CD8-positive, alpha-beta memory T cell (primary cell): ENCODE measurements at places on chromosomes 16 and 17. TPM values are rescaled to one million over a fixed set of nuclear protein-coding genes. Genes with fewer than 3 reads are reported as not detected.

GRCh38 chr17:80647746-80648145 lies 103.1 kb downstream of the RPTOR start:
- H3K36me3 ChIP-seq: no peaks in the 10 kb centered on the region
- H3K27me3 ChIP-seq: no peaks in the 10 kb centered on the region
- peaks cover 72% of the 10 kb centered on the region for H3K4me1 ChIP-seq
- H3K4me3 ChIP-seq: no peak overlapping the region
- no peak for DNase-seq

- DNase-seq: no peak
- H3K27ac ChIP-seq: no peak overlapping the region
- no peak overlapping the region for H3K4me3 ChIP-seq
- H3K36me3 ChIP-seq: peaks cover 10% of the 10 kb centered on the region
- no peaks in the 10 kb centered on the region for H3K4me1 ChIP-seq
- no peaks in the 10 kb centered on the region for H3K27me3 ChIP-seq
These were observed 19.7 kb upstream of the C17orf107 start for GRCh38 chr17:4879601-4880000.

Gene KCNG4
- total RNA-seq: not detected

Gene RPL38
- 1,457 TPM for total RNA-seq

DNA sequence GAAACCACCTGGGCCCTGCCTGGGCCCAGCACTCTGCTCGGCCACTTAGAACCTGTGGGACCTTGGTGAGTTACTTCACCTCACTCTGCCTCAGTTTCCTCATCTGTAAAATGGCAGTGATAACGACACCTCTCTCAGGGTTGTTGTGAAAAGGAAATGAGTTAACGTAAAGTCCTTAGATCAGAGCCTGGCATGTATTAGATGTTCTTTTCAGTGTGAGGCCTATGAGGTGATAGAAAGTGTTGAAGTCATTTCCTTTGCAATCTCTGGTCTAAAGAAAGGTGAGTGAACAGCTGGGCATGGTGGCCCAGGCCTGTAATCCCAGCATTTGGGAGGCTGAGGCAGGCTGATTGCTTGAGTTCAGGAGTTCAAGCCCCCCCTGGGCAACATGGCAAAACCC lies 51.7 kb upstream of the LGALS9 start:
- no peak overlapping the region for H3K27ac ChIP-seq
- H3K27me3 ChIP-seq: no peaks in the 10 kb centered on the region

DNA sequence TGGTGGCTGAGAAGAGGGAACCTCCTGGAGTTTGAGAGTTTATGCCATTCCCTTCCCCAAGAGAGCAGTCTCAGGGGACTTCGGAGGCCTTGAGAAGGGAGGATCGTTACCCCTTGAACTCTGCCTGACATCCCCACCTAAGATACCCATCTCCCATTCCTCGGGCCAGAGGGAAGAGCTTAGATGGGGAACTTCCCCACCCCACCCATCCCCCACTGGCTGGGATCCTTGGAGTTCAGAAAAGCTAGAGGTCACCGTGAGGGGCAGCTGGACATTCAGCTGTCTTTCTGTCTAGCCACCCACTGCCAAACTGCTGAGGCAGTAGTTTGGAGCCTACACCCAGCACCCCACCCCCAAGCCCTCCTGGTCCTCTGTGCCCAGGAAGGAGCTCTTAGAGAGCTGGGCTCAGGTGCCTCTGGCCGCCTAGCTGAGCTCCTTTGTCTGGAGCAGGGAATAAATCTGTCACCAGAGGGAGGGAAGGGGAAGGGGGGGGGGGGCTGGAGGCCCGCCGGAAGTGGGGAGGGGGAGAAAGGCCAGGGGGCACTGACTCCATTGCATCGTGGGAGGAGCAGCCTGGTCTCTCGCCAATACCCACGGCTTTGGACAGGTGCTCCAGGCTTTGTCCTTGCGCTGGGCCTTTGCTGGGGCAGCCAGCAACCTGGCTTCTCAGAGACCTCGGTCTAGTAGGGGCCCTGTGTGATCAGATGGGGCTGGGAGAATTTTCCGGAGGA lies 1.0 kb downstream of the HSD11B2 start:
- H3K27me3 ChIP-seq: peaks cover 9% of the 10 kb centered on the region
- DNase-seq: no peak
- H3K27ac ChIP-seq: no peak overlapping the region
- no peak overlapping the region for H3K4me3 ChIP-seq
- H3K36me3 ChIP-seq: no peaks in the 10 kb centered on the region
- H3K4me1 ChIP-seq: peaks cover 6% of the 10 kb centered on the region

Gene OR2C1
- total RNA-seq: not detected

Gene ANKRD40CL
- not detected for total RNA-seq
